ENCODE measurements at places on chromosomes 13 and 19.

GRCh38 chr13:62357887-62358645, 942.4 kb upstream of the PCDH20 start:
- DNase-seq: no peak

- DNase-seq: no peak
Observed at GRCh38 chr13:111139452-111139851, 24.3 kb downstream of the ARHGEF7 start.

GRCh38 chr13:98468361-98468760, 108.5 kb downstream of the STK24 start:
- DNase-seq: no peak

DNA sequence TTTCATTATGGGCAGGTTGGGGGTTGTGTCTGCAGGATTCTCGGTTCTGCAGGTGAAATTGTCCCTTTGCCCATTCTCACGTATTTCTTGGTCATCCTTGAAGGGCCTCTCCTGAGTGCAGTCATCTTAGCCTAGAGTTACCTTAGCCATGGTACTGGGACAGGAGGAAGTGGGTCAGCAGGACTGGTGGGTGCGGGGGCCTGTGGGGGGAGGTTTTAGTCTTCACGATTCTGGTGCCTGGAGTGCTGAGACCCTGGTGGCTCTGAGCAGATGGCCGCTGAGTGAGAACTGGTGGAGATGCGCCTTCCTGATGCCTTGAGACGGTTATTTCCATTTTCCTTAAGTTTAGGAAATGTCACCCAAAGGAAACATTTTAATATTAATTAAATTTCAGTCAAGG, 11.8 kb downstream of the COL4A2 start:
- DNase-seq: no peak

GRCh38 chr13:100154842-100155416, 66.0 kb downstream of the PCCA start:
- DNase-seq: no peak

DNA sequence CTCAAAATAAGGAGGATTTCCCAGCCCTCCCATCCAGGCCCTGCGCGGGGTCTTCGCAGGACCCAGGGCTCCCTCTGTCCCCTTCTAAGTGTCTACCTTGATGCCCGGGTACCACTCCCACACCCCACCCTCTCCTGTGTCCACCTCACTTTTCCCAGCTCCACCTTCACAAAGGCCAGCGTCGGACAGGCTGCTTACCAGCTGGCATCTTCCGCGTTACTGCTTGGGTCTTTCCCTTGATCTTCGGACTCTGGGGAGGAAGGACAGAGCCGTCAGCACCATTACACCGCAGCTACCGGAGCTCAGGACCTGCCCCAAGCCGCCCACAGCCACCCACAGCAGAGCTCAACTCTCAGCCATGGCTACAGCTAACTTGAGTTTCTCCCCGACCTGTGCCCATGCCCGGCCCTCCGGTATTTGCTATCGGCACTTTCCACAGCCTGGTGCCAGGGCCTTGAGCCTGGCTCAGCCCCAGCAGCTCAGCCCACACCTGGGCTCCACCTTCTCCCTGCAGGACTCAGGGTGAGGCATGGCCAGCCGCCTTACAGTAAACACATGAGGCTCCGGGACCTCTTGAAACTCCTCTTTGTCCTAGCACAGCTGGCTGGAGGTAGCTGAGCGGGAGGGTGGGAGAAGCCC, 3.8 kb downstream of the C13orf46 start:
- no peak for DNase-seq

GRCh38 chr13:33872005-33872351, 54.0 kb downstream of the RFC3 start:
- no peak for DNase-seq

DNA sequence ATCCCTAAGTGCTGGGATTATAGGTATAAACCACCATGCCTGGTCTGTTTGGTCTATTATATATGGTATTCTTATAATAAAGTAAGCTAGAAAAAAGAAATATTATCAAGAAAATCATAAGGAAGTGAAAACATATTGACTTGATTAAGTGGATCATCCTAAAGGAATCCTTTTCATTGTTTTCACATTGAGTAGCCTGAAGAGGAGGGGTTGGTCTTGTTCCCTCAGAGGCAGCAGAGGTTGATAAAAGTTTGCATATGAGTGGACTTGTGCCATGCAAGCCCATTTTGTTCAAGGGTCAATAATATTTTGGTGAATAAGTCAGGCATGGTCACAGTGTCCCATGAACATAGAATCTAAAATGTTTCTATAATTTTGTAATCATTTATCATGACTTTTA, 52.7 kb downstream of the ZNF627 start:
- no peak for DNase-seq

DNA sequence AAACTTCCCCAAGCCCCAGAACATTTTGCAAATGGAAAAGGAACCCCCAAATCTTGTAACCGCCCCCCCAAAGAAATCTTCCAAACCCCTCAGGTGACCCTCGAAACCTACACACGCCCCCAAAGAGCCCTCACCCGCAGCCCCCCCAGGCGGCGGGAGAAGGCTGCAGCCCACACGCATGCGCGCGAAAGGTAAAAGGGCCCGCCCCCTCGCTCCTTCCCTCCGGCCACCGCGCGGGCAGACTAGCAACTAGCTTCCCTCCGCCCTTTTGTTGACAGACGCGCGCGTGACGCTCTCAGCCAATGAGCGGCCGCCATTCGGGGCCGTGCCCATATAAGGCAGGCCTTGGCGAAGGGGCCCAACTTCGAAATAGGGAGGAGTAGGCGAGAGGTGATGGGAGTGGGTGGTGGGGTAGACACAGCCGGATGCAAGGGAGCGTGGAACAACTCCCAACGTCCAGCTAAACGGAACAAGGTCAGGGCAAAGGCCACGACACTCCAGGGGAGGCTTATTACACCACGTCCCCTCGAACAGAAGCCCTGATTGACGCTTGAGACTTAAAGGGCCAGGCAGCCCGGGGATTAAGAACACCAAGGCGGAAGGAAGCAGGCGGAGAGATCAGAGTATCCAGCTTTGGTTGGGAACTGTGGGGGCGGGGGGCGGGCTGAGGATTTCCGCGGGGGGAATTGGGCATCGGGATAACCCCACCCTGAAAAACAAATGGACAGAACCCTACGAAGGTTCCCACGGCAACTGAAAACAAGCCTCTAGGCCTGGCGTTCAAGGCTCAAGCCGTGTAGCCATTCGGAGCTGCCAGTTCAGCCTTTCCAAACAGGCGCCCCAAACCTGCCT, 13.3 kb downstream of the FBXO46 start:
- peak; percentile 95 for DNase-seq

- DNase-seq: no peak
Observed at GRCh38 chr19:45437328-45437727, 13.6 kb upstream of the ERCC1 start.

DNA sequence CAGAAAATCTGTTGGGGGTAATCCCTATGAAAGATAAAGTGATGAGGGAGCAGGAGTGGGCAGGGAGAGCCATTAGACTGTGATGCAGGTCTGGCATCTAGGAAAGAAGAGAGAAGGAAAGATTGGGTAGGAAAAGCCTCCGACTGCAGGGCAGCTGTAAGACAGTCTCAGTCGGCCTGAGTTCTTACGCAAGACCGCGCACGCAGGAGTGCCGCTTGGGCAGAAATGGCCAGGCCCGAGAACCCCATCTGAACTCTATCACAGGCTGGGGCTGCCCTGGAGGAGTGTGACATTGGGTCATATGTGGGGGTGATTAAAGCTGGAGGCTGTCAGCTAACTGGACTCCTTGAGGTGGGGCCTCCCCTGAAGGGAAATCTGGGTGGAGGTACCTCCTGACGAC, 13.9 kb upstream of the FBXL3 start:
- no peak for DNase-seq

DNA sequence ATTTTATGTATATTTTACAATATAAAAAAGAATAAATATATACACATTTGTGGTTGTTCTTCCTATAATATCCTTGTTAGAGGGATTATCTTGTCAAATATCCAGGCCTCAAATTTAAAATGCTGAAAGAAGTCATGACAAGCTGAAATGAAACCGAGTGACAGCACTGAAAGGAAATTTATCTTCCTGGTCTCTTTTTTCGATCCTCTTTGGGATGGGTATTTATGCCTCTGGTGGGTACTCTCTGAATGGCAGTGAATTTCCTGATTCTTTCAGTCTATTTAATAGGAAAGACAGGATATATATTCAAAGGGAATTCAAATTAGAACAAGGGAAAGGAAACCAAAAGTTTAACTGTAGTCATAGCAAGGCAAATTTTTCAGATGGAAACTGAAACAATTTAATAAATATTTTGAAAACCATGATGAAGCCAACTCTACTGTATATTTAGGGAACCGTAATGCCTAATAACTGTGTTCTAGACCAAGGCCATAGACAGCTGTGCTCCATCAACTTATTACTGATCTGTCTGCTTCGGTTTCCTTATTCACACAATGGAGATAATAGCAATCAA, 97.9 kb downstream of the DLEU7 start:
- DNase-seq: no peak
